ENCODE measurements at places on chromosomes 7 and 10.

GRCh38 chr10:99685597-99685967, 26.3 kb downstream of the ENTPD7 start:
- no peak for DNase-seq

GRCh38 chr7:146232604-146233003, 116.0 kb downstream of the CNTNAP2 start:
- no peak for DNase-seq

DNA sequence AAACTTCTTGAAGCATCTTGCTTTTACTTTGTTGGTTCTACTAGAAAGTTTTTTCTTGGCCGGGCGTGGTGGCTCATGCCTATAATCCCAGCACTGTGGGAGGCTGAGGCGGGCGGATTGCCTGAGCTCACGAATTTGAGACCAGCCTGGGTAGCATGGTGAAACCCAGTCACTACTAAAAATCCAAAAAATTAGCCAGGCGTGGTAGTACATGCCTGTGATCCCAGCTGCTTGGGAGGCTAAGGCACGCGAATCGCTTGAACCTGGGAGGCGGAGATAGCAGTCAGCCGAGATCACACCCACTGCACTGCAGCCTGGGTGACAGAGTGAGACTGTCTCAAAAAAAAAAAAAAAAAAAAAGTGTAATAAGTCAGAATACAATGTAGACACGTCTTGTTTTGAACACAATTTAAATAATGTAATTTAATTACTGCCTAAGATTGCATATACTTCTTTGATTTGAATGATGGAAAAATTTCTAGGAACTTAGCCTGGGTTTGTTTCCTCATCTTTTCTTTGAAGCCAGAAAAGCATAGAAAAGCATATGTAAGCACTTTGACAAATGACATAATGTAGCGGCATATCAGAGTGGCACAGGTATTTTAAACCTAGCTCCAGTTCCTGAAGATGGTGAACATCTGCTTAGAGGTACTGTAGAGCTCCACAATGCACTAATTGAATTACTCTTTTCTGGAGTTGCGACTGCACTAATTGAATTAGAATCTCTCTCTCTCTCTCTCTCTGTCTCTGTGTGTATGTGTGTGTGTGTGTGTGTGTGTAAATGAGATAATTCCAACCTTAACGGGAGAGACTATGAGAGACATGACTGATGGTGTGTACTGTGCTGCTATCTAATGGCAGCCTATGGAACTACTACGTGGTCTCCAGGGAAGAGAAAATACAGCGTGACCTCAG, 87.8 kb downstream of the BTRC start:
- DNase-seq = no peak

DNA sequence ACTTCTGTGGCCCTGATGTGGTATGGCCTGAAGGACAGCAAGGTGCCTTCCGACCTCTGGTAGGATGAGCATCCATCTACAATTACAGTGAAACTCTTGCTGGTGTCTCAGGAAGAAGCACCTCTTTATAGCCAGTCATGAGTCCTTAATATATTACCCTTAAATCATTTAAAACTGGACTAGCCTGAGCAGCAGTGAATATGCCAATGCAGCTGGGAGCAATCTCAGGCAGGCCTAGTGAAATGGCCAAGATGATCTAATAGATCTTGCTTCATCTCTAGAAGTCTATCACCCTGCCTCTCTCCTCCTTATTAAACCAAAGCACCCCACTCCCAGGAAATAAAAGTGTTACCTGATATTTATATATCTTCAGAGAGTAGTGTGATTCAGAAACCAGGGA, 66.7 kb upstream of the SORCS3 start:
- DNase-seq = no peak

DNA sequence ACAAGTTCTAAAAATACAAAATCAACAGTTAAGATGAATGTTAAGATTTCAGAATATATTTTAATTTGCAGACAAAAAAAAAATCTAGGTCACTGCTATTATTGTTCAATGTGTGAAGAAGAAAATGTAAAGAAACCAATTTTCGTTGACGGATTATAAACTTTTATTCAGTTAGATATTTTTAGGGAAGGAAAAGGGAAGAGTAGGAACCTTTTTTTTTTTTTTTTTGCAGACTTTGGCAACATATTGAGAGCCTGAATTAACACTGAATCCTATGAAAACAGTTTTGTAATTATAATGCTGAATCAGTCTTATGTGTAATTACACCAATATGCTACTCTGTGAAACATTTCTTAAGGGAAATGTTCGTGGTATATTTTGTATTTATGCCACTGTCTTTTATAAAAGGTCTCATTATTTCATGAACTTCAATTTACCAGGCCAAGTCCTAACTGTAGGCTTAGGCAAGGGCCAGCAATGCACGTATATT, 106.3 kb downstream of the ST8SIA6 start:
- DNase-seq = no peak

GRCh38 chr10:25130906-25131305, 43.9 kb upstream of the GPR158 start:
- DNase-seq = no peak
